Stimulated activated CD8-positive, alpha-beta memory T cell treated with anti-CD3 and anti-CD28 coated beads, Interleukin-4, amount 100 ng/mL, for 24 hours (primary cell): ENCODE measurements at places on chromosomes 4 and X.
A peak's percentile ranks its signal among the peaks of the same experiment; 100 is the strongest.

DNA sequence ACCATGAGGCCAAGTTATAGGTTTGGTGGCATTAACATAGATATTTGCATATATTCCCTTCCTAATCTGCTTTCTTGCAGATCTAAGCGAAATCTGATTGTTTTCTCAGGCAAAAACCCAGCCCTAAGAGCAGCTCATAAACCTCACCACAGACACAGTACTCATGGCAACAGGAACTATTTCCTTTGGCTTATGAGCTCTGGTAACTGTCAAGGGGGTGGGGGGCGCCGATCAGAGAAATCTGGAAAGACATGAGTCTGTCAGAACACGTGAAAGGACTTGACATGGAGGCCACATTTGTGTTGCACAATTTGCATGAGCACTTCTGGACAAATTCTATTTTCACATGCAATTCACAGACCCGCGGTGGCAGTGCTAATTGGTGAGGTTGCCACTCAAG, 83.7 kb downstream of the MGST2 start:
- DNase-seq = no peak

GRCh38 chr4:7828011-7828720, 111.5 kb downstream of the AFAP1 start:
- DNase-seq = peak; percentile 33

- no peak for DNase-seq
These were observed 33.3 kb upstream of the CXCL6 start for GRCh38 chr4:73803213-73803612.

DNA sequence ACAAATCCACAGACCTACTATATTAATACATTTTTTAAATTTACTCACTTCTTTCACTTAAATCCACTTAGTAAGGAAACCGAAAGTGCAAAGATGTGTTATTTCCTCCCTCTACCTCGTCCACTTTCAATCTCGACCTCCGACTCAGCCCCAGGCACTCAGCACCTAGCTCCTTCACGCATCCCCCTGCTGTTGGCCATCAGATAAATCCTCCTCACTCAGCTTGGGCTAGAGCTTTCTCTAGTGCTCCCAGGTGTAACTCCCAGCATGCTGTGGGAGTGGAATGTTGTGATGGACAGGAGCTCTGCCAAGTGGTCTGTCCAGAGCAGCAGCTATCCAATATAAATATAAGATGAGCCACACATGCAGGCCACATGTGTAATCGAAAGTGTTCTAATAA, 26.7 kb upstream of the TEC start:
- no peak for DNase-seq

GRCh38 chrX:21932292-21933002, 8.1 kb upstream of the SMS start:
- no peak for DNase-seq

- no peak for DNase-seq
These were observed 164.9 kb downstream of the NAA11 start for GRCh38 chr4:79160962-79161361.

GRCh38 chr4:25291158-25291733, 21.3 kb upstream of the ZCCHC4 start:
- no peak for DNase-seq

GRCh38 chr4:159370286-159370685, 267.4 kb downstream of the RAPGEF2 start:
- DNase-seq = no peak

DNA sequence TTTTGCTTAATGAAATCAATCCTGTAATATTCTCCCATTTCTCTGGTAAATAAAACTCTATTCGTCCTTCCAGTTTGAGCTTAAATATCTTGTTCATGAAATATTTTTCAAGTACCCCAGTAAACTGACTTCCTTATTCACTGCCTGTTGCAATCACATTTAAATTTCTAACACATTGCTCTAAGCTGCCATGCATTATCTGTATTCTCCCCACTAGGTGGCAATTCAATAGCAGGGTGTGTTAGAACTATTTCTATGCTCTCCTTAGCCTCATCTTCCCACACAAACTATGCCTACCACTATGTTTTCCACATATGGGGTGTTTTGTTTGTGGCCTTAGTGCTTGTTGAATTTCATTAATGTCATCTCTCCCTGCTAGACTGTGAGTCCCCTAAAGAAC, 377.1 kb upstream of the HS3ST1 start:
- DNase-seq = no peak

- no peak for DNase-seq
These were observed 1904.9 kb downstream of the PCDH7 start for GRCh38 chr4:32624943-32625603.

GRCh38 chr4:184844742-184845141, 19.0 kb upstream of the ACSL1 start:
- DNase-seq = no peak

DNA sequence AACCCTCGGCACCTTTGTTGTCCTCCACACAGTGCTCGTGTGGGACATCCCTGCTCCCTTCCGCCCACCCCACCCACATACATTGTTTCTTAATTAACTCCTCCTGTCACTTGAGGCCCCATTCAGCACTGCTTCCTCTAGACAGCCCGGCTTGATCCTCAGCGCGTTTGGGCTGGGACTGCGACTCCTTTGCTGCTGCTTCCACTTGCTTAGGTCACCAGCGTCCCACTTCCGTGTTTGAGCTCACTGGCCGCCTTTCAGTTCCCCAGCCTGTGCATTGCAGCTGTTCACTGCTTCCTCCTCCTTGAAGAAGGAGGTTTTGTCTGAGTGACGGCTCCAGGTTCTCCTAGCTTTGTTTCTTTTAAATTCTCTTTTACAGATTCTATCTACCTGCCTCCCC, 16.1 kb downstream of the RNF4 start:
- DNase-seq = peak; percentile 34

GRCh38 chrX:112056476-112056875, 26.1 kb downstream of the TRPC5 start:
- DNase-seq = no peak

DNA sequence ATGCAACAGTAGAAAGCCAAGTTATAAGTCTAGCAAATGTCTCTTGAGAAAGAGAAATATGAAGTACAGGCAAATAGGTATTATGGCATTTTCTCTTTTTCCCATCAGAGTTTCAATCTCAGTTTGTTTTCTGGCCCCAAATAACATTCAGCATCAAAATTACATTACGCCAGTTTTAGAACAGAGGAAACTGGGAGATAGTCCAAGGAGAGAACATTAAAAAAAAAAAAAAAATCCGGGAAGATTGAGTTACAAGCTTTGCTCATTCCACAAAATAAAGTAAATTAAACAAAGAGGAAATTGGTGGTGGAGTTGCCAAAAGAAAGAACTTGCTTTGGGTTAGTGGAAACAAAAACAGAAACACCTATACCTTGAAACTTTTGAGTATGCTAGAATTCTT, 50.4 kb upstream of the IL13RA2 start:
- no peak for DNase-seq

- DNase-seq = no peak
These were observed 18.6 kb upstream of the SEPSECS start for GRCh38 chr4:25178838-25179261.

- DNase-seq = no peak
These were observed 110.2 kb upstream of the C1GALT1C1 start for GRCh38 chrX:120740072-120740471.

DNA sequence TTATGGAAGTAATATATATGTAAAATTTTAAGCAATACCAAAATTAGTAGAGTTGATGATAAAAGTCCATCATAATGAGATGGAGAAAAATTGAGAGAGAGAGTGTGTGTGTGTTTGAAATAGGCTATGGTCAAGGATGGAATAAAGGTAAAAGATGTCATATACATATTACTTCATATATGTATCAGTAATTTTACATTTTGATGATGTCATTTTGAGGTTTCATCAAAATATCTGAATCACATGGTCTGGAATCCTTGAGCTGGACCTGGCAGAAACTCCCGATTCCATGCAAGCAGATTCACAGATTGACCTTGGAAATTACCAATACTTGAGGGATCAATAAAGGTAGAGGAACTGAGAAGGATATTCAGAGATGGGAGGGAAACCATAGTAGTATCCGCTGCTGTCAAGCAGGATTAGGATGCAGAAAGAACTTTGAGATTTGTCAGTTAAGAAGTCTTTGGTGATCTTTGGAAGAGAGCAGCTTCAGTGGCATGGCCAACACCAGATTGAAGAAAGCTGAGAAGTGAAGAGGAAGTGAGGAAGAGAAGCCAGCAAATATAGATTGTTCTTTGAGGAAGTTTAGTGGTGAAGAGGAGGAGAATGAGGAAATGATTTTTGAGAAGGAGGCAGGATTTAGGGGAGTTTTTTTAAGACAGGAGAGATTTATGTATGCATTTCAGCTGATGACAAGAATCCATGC, 21.5 kb downstream of the DNAAF6 start:
- DNase-seq = no peak

GRCh38 chr4:152591396-152591795, 55.5 kb upstream of the FBXW7 start:
- no peak for DNase-seq

- no peak for DNase-seq
These were observed 125.3 kb upstream of the GABRG1 start for GRCh38 chr4:46249106-46249505.
